Fibroblast of pulmonary artery (primary cell): ENCODE measurements at places on chromosomes 11 and 22.

GRCh38 chr22:16824716-16825687 lies at the start of gene XKR3:
Gene XKR3, minus strand, starts transcription at chr22:16825411. Its CDS starts 17,338 bp downstream, at chr22:16808073.
- DNase-seq = no peak

DNA sequence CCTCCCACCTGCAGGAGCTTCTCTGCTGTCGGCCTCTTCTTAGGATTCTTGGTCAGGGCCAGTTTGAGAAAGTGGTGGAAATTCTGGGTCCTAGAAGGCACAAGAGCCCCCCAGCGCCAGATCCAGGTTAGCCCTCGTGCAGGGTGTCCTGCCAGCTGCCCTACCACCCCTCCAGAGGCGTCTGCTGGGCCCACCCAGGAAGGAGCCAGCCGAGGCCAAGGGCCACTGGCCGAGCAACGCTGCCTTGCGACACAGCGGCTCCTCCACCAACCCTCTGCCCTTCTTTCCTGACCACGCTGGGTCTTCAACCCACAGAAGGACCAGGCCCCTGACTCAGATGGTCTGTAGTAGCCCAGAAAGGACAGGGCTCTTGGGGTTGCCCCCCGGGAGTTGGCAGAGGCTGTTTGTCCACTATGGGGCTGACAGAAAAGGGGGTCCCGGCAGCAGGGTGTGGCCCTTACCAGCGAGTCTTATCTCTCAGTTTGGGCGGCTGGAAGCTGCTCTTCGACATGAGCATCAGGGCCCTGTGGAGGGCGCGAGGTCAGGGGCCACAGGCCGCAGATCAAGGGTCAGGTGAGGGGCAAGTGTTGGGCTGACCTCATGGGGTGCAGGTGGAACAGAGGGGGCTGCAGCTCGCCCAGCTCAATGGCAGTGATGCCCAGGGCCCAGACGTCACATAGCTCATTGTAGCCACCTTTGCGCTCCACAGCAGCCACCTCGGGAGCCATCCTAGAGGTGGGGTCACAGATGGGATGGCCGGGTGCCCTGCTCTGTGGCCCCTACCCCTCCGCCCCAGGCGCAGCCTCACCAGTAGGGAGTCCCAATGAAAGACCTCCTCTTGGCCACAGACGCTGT lies 2.5 kb downstream of the MAP4K2 start:
- DNase-seq = no peak

GRCh38 chr11:13348305-13348704 lies 70.7 kb downstream of the BMAL1 start:
- DNase-seq = no peak

GRCh38 chr22:30289980-30290313 lies 642 bp upstream of the CASTOR1 start:
- no peak for DNase-seq

DNA sequence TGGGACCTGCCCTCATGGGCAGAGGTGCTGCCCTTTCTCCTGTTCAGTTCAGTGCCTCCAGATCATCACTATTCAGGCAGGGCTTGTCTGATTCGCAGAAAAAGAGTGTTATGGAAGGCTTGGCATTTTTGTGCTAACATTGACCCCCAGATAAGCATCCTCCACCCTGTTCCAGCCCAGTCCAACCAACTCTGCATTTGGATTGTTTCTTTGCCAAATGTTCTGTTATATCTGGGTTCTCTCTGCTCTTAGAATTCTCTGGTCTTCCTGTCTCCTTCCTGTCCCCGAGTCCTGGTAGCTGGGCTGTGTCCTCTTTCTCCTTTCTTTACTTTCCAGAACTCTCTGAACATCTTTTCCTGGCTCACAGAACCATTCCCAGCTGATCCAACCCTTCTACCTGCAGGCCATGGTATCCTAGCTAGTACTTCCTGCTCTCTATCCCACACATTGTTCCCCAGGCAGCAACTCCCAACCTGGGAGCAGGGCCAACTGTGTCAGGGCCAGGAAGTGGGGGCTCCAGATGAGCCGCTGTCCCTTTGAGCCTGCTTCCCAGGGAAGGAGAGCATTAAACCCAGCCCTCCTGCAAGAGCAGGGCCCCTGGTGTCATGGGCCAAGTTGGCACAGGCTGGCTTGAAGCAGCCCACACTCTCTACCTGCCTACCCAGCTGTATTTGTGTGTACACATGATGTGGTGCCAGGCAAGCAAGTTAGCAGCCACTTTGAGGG lies 280.7 kb upstream of the CADM1 start:
- no peak for DNase-seq

DNA sequence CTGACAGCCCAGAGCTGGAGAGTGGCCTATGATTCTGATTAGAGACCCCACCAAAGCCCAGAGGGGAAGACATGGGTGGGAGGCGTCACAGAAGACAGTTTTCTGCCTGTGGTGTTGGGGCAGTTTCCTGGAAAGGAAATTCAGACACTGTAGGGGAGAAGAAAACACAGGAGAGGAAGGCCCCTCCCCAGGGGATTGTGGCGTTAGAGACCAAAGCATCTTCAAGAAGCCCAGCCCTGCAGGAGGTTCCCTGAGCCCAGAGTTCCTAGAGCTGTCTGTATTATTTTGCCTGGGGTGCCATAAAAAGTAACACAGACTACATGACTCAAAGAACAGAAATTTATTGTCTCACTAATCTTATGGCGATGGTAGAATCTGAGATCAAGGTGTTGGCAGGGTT lies 40.2 kb upstream of the PRAME start:
- no peak for DNase-seq

DNA sequence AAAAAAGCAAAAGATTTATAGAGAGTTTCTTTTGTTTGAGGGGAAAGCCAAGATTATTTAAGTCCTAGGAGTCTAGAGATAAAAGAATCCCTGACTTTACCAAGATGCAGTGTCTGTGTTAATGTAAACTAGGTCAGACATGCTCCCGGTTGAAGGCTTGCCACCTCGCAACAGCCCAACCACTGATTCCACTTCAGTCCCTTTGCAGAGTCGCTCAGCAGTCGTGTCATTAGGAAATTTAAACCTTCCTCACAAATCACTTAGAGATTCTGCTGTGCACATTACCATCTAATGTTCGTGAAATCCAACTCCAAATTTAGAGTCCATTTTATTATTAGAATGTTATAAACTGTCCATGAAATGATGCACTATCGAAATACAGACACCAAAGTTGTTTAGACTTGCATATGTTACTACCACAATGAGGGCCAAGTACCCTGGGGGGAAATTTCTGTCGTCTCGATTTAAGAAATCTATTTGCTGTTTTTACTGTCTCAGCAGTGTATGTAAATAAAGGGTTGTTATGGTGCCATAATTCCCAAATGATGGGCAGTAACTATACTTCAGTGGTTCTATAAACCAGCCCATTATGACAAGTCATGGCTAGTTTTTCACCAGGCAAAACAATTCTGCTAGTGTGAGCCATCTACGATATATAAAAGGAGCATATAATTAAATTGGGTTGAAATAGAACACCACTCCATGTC lies 101.4 kb upstream of the MTNR1B start:
- DNase-seq = no peak

DNA sequence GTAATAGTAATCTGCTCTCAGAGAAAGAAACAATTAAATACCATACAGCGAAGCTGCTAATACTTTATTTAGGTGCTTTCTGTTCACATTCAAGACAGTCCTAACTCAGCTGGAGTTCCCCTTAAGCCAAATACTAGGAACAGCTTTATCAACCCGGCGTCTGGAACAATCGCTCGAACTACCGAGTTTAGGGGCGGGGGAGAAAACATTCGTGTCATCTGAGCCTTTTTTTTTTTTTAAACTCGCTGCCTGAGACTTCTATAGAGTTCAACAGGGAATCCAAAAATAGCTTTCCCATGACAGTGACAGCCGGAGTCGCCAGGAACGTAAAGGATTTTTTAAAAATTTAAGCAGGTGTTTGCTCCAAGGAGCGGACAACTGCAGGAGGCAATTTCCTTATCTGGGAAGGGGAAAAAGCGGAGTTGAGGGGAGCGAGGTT lies 852 bp downstream of the TRAF6 start:
- DNase-seq = peak; percentile 49

DNA sequence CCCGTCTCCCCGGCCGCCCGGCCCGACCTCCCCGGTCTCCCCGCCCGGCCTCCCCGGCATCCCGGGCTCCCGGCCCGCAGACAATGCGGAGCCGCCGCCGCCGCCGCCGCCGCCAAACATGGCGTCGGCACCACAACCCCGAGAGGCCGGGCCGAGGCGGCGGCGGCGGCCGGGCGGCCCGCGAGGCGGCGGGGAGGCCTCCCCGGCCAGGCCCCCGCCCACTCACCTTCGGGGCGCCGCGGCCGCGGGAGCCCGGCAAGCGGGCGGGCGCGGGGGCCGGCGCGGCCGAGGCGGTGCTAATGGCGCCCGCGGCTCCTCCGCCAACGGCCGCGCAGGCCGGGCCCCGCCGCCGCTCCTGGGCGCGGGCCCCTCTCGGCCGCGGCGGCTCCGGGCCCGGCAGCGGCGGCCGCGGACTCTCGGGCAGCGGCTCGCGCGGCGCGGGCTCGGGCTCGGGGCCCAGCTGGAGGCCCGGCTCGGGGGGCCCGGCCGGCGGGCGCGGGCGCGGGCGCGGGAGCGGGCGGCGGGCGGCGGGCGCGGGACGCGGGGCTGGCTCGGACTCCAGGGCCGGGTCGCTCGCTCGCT lies 311 bp downstream of the BRD1 start:
- DNase-seq = no peak

GRCh38 chr11:3882655-3883054 lies 27.2 kb downstream of the STIM1 start:
- DNase-seq = no peak

GRCh38 chr11:62120001-62120400 lies 3.8 kb upstream of the INCENP start:
- DNase-seq = no peak

DNA sequence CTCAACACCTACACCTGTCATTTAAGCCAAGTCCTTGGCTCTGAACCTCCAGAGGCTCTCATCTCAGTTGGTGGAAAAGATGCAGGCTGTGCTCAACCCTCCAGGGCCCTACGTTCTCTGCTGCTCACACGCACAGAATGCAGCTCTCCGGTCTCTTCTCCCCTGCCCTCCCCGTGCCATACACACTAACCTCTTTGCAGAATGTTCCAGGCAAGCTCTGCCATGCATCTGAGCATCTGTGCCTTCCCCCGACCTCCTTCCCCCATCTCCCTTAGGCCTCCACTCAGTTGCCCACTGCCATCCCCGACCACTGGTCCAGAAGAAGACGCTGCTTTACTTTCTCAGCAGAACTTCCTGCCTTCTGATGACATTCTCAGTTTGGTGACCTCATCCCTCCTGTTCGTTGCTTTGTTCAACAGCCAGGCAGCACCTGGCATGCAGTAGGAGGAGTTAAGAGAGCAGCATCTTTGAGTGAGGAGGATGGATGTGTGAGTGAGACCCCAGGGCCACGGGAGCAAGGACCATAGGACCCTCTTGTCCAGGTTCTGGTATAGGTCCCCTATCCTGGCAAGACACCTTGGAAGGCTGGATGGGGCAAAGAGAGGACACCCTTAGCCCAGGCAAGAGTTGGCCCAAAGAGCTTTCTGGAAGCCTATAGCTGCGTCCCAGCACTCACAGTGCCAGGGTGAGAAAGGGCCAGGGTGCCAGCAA lies 598.0 kb downstream of the BRD1 start:
- no peak for DNase-seq

- DNase-seq = no peak
Observed at GRCh38 chr22:21861851-21862250, 5.6 kb downstream of the MAPK1 start.

- DNase-seq = no peak
Observed at GRCh38 chr11:119472186-119472855, 49.3 kb upstream of the THY1 start.

DNA sequence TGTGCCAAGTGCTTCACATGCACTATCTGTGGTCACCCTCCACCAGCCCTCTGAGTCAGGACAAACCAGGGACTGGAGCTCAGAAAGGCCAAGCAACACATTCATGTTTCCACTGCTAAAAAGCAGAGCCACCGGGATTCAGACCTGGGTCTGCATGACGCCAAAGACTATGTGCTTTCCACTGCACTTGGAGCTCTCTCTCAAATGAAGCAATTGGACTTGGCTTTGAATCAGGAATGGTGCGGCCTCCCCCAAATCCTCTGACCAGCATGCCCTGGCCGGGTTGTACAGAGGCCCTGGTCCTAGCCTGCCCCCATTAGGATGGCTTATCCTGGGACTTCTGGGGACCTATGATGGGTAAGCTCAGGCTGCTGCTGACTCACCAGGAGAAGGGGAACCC lies 80.7 kb downstream of the PKNOX2 start:
- peak; percentile 68 for DNase-seq

GRCh38 chr22:45692549-45692948 lies 20.9 kb downstream of the ATXN10 start:
- DNase-seq = peak; percentile 61

GRCh38 chr11:32266601-32267000 lies 168.7 kb downstream of the WT1 start:
- DNase-seq = peak; percentile 42

DNA sequence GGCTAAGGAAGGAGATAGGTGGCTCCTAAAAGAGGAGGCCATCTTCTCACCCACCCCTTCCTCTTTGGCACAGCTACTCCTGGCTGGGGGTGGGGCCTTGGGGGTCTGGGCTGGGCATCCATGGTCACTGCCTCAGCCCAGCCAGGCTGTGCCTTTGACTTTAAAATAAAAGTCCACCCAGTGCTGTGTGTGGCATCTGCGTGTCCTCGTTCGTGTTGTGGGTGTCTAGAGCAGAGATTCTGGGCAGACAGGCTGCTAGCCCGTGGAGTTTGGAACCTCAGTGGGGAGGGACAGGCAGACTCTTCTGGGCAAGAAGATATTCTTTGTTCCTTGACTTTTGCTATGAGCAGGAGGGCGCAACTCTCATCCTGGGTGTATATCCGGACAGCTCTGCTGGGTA lies 13.1 kb downstream of the RPS6KA4 start:
- DNase-seq = no peak

GRCh38 chr22:30649430-30650007 lies 13.9 kb downstream of the SLC35E4 start:
- DNase-seq = peak; percentile 66

GRCh38 chr22:30043161-30043560 lies 37.1 kb upstream of the HORMAD2 start:
- no peak for DNase-seq

- DNase-seq = peak; percentile 24
Observed at GRCh38 chr22:43346521-43346929, 3.4 kb upstream of the SCUBE1 start.

GRCh38 chr22:25824828-25825423 lies 82.9 kb downstream of the MYO18B start:
- DNase-seq = no peak
